ENCODE measurements at places on chromosomes 6 and 20.

DNA sequence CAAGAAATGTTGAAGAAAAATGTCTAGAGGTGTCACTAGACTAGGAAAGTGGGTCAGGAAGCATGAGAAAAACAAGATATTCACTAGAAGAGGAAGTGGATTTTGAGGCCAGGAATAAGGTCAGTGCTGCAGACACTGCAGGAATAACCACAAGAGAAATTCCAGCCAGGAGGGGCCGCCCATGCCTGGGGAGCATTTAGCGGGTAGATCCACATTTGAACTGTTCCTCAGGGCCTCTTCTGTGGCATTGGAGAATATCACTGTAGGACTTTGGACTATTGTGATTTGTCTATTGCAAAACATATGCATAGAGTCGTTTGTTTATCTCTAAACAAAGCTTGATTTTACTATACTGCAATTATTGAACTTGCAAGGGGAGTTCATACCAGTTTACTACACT is 49.6 kb upstream of the CCDC28A start:
- DNase-seq, result no peak

GRCh38 chr20:47667531-47668312 is 117.6 kb downstream of the SULF2 start:
- no peak for DNase-seq

DNA sequence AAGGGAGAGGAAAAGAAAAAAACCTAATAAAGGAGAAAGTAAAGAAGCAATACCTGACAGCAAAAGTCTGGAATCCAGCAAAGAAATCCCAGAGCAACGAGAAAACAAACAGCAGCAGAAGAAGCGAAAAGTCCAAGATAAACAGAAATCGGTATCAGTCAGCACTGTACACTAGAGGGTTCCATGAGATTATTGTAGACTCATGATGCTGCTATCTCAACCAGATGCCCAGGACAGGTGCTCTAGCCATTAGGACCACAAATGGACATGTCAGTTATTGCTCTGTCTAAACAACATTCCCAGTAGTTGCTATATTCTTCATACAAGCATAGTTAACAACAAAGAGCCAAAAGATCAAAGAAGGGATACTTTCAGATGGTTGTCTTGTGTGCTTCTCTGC is 70.8 kb upstream of the RNF146 start:
- no peak for DNase-seq

DNA sequence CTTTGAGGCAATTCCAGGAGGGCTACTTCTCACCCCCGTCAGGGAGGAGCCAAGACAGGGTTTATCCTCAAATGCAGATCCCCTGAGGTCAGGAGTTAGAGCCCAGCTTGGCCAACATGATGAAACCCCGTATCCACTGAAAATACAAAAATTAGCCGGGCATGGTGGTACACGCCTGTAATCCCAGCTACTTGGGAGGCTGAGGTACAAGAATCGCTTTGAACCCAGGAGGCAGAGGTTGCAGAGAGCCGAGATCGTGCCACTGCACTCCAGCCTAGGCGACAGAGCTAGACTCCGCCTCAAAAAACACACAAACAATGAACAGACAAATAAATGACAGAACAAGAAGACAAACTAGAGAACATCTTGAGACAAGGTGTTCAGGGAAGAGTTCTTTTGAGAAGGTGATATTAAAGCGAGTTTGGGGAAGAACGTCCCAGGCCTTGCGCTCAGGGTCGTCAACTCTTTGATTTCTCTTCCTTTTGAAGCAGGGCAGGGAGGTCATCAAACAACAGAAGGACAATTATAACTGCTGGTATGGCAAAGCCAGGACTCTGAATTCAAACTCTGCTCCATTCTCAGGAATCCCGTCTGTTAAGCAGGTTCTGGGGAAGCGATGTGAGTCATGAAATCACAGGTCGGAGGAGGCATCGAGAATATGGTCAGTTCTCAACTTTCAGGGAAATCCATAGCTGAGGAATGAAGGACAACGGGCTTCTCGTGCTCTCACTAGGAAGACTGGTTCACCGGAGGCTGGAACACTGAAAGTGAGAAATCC is 1.4 kb upstream of the RALY start:
- DNase-seq, result peak; percentile 10

Measured in germinal center (tissue), 1 donor.